Activated T-cell treated with anti-CD3 and anti-CD28 coated beads for 24 hours (primary cell): ENCODE measurements at places on chromosomes 3 and 15.

DNA sequence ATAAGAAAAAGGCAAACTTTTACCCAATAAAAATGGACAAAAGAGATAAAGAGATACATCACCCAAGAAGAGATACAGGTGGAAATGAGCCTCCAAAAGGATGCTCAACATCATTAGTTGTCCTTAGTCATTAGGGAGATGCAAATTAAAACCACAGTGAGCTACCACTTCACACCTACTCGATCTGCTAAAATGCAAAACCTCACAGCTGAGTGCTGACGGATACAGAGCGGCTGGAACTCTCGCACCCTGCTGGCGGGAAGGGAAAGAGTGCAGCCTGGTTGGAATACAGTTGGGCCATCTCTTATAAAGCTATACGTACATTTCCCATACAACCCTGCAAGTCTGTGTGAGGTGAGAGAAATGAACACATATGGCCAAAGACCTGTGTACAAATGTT is 78.5 kb upstream of the PRR20G start:
- no peak for DNase-seq

DNA sequence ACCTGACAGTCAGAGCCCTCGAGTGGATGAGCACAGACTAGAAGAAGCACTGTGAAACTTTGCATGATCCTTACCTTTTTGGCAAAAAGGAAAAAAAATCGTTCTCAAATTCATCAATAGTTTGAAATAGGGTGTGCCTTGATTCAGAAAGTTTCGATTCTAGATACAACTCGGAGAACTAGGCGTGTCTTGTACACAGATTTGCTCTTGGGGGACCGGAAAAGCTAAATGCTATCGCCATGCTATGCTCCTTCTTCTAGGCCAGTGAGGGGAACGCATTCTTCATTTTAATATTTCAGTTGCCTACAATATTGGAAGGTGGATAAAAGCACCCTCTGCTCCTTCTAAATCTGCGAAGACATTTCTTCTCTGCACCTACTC is 25.0 kb downstream of the CD86 start:
- no peak for DNase-seq

GRCh38 chr15:62165104-62165792 is at the start of gene C2CD4B:
C2CD4B (minus strand) TSS chr15:62165285; CDS start chr15:62164984, 301 bp downstream.
- DNase-seq: no peak

GRCh38 chr3:185595526-185595925 is 9.4 kb downstream of the SENP2 start:
- DNase-seq: no peak

- DNase-seq: no peak
Measured at GRCh38 chr15:31403606-31404005, 77.0 kb downstream of the KLF13 start.

GRCh38 chr3:99418209-99418635 is 220.2 kb upstream of the COL8A1 start:
- no peak for DNase-seq

DNA sequence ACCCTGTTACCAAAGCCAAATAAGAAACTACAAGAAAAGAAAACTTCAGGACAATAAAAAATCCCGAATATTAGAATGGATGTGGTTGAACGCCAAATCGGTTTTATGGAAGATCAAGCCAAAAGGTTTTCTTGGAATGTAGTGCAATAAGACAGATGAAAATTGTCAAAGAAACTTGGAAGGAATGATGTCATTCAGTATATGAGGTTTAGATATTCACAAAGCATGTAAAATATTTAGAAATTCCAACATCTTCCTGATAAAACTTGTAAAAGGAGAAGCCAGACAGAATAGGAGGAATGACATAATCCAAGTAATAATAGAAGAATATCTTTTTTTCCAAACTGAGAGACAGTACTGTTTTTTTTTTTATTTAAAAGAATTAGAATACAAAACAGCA is 130.3 kb upstream of the ZPLD1 start:
- DNase-seq: no peak

DNA sequence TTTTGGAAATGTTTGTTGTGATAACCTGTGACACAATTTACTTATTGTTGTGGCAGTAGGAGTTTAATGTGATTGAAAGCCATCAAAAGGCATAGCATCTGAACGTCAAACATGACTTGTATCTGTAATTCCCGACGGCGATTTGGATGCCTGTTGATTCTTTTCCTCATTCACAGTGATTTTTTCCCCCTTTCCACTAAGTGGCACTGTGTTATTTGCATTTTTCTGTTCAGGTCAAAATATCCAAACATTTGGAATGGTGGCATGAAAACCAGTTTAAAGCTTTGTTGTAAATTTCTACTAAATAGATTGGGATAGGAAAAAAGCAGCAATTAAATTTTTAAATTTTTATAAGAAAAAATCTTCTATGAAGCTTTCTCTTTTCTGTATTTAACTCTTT is 259.9 kb upstream of the KCNH8 start:
- DNase-seq: no peak

- no peak for DNase-seq
Measured at GRCh38 chr15:85398822-85399221, 18.4 kb downstream of the AKAP13 start.

DNA sequence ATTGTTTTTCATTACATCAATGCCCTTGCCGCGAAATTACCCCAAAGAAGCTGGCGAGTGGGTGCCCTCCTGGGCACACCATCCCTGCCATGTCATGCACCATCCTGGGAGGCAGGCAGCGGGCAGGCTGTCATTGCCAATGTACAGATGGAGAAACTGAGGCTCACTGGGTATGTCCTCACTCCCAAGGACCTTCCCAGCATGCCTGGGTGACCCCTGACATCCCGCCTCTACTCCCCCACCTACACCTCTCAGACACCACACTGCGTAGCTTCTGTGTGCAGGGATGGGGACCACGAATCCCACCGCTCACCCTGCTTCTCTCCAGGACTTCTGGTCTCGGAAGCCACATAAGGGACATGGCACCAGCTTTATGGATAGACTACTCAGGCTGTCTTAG is 41.0 kb upstream of the SLC41A3 start:
- no peak for DNase-seq

- no peak for DNase-seq
Measured at GRCh38 chr3:14853271-14853951, 34.6 kb downstream of the FGD5 start.

DNA sequence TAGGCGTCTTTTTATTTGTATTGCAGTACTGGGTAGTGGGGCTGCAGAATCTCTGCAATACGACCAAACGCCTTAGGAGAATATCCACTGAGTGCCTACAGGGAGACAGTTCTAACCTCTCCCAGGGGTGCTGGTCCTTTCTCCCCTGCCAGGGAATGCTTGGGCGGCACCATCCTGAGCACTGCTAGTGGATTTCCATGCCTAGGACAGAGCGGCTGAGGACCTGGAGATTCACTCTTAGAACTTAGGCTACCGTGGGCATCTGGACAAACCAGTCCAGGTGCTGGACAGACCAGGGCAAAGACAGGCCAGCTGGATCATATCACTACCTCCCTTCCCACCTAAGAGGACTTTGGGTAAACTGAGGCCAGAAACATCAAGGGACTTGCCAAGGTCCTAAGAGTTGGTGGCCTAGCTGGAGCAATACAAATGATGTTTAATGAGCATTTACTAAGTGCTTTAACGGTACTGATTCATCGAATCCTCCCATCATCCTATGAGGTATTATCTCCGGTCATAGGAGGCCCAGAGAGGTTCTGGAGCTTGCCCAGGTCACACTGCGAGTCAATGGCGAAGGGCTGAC is 902 bp downstream of the TMEM44 start:
- no peak for DNase-seq

- no peak for DNase-seq
Measured at GRCh38 chr15:44711743-44712345, 527 bp downstream of the B2M start.

- no peak for DNase-seq
Measured at GRCh38 chr15:26095710-26096330, 232.7 kb upstream of the ATP10A start.

DNA sequence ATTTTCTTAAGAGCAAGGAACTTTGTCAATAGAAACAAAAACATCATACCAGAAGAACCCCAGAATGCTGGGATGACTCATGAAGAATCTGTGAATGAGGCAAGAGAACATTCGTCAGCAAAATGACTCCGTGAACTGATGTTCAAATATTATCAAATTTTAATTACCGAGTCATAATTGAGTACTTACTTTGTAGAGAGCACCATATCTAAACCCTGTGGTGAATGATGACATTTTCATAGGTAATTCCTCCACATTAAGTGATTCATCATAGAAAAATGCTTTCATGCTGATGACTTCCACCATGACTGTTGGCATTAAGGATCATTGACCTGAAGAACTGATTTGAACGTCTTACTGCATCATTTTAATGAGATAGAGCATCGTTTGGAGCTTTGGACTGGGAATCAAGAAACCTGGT is 56.3 kb downstream of the PPARG start:
- DNase-seq: no peak

DNA sequence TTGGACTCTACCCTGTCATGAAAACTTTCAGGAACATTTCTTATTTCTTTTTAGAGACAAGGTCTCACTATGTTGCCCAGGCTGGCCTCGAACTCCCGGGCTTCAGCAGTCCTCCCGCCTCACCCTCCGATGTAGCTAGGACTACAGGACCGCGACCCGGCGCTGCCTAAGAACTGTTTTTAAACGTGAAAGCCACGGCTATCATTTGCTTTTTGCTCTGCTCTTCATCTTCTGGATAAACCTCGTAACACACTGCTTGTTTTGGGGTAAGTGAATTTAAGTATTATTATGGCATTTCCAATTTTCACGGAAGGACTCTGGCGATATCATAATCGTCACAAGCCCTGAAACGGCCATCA is 14.3 kb upstream of the CCNL1 start:
- DNase-seq: no peak

GRCh38 chr15:58631319-58631718 is 118.2 kb downstream of the ADAM10 start:
- DNase-seq: no peak

DNA sequence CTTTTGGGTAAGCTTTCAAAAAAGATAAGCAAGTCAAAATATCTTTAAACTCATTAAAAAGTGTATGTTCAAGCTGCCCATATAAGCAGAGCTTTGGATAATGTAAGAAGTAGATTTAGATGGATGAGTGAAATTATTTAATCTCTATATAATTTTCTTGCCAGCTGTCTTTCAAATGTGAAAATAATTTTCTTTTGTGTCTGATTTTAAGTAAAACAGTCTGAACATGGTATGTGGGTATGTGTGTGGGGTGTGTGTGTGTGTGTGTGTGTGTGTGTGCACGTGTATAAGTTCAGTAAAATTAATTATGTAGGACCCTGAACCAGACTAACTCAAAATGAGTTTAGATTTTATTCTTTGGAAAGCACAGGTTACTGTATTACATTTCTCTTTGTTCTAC is 155.2 kb upstream of the CGNL1 start:
- no peak for DNase-seq

DNA sequence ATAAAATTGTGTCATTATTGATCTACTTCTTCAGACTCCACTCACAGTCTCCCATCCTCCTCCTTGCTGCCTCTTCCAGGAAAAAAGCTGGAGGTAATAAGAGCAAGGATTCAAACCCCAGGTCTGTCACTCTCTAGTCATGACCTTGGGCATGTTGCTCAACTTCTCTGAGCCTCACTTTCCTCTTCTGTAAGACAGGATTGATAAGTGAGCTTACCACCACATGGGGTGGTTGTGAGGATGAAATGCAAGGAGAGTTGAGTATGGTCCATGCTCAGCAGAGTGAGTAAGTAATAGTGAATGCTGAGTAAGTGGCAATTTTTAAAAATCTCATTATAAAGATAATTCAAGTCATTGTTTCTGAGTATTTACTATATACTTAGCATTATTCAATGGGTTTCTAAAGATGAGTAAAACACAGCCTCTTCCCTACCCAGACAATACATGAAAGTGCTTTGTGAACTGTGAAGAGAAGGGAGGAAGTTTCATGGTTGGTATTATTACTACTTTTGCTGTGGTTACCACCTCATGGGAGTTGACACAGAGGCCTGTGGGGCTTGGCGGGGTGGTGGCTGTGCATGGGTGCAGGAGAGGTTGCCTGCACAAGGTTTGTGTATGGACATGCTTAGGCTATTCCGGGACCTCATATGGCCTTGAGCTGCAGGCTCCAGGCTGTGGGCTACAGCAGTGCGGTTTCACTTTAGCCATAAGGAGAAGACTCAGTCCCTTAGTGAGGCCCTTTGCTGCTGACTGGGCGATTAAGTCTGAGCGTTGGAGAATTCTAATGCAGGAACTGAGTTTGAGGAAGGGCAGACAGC is 30.0 kb downstream of the SLC6A11 start:
- no peak for DNase-seq

DNA sequence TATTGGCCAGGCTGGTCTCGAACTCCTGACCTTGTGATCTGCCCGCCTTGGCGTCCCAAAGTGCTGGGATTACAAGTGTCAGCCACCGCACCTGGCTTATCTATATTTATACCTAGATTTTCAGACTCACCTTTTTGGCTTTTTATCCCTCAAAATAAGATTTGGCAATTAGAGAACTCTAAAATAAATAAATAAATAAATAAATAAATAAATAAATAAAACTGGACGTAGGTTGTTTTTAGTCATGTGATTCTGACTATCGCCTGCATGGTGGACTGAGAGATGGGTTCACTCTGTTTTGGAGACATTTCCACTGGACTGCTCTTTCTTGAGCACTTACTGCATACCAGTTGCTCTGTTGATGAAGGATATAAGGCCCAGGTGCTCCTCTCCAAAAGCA is 46.2 kb upstream of the AKAP13 start:
- no peak for DNase-seq

GRCh38 chr3:135926664-135927063 is 38.9 kb upstream of the PPP2R3A start:
- no peak for DNase-seq

DNA sequence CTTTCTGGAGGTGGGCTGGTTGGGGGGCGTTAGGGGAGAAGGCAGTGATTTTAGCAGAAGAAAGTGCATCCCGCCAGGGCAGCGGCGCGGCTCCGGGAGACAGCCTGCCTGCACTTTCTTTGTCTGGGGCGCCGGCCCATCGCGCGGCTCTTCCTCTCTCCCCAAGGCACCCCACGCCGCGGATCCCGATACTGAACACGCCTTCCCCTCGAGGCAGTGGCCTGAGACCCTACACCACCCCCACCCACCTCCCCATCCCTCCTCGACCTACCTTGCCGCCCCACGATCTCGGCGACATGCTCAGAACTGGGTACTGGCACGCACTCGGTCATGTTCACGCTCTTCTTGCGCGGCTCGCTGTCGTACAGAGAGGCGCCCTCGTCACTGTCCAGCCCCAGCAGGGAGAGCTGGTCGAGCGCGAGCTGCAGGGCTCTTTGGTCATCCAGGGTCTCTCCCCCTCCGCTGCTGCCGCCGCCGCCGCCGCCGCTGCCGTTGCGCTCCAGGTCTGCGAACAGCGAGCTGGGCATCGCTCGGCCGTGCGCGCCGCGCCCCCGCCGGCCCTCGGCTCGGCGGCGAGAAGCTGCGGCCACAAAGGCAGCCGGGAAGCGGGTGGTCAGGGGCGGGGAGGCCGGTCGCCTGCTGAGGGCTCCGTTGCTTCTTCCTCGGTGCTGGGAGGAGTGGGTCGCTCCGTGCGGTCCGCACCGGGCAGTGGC is 483 bp downstream of the MEX3B start:
- DNase-seq: no peak

GRCh38 chr3:37934631-37935289 is 55.8 kb upstream of the VILL start:
- DNase-seq: no peak

GRCh38 chr3:121748680-121749275 is 763 bp downstream of the GOLGB1 start:
- no peak for DNase-seq
